ENCODE measurements at places on chromosomes 12 and 14.
A peak's percentile ranks its signal among the peaks of the same experiment; 100 is the strongest.

DNA sequence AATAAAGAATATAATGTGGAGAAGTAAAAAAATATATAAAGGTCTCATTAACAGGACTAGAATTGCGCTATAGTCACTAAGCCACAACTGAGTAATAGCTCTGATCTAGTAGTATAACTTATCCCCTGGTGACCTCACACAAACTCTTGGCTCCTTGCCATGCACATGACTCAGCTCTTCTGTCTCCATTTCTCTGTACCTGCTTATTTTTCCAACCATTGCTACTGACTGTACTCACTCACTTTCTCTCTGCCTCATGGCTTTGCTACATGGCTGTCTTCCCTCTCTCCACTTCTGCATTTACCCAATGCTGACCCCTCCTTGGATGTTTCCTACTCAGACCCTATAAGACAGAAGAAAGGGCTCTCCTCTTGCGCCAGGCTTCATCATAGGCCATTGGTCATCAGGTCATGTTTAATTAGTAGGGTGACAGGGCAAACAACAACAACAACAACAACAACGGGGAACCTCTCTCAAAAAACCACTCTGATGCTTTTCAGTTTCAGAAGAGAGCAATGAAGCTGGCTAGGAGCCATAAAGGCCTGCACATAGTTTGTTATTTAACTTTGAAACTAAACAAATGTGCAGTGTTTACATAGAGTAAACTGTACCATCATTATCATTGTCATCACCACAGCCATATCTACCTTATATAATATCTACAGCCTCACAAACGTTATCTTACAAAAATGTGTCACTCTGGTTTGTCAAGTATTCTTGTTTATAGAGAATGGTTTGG is 25.6 kb upstream of the KRAS start:
- peak; percentile 55 for DNase-seq

- DNase-seq, result no peak
These were observed 36.8 kb downstream of the PPTC7 start for GRCh38 chr12:110546339-110546738.

GRCh38 chr12:101925935-101926334 is 48.6 kb downstream of the DRAM1 start:
- DNase-seq, result no peak

GRCh38 chr12:132520421-132521199 is 30.7 kb downstream of the FBRSL1 start:
- DNase-seq, result no peak

DNA sequence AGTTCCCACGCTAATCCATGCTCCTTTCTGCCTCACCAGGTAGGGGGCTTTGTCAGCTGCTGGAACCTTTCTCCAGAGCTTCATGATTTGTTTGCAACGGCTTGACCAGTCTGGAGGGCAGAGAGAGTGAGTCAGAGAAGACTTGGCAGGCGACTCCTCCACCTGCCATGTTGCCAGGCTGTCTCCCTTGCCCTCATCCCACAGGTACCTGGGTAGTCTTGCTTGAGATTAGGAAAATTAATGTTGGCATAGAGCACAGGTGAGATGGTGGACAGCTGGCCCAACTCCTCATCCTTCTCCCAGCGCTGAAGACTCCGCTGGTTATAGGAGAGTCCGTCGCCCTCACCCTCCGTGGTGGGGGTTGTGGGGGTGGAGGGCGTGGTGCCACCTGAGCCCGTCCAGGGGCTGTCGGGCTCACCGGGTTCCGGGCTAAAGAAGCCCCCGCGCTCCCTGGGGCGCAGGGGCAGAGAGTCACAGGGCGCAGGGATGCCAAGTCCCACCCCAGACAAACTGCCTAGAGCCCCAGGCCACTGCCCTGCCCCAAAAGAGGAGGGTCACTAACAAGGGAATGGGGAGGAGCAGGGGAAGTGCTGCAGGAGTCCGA is 18.6 kb downstream of the KMT2D start:
- no peak for DNase-seq

- no peak for DNase-seq
These were observed 49.5 kb upstream of the MDM1 start for GRCh38 chr12:68381476-68382219.

DNA sequence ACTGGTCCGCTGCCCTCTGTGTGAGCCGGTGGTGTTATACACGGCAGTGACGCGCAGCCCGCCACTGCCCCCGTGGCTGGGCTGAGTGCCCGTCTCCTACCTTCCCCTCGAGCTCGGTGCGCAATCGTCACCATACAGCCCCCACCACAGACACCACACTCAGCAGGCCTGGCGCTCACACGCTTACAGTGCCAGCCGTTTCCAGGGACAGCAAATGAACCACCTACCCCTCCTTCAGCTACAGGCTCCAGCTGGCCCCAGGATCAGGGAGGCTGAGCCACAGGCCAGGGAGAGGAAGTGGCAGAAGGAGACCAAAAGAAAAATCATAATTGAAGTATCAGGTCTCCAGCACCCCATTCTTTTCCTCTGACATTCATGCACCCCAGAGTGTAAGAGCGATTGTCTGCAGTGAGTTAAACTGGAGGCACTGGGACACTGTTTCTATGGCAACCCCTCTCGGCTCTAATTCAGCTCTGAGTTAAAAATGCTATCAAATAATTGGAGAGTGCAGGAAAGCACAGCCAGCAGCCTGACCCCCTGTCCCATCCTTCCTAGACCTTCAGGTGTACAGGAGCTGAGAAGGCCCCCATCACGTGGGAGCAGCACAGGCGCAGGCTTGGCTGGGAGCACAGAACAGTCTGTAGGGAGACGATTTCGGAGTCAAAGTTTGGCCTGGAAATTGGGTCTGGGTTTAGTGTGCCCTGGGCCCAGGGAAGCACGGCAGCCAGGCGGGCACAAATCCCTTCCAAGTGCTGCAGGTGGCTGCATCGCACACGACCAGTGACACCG is 18.0 kb downstream of the LRTM2 start:
- no peak for DNase-seq

- peak; percentile 74 for DNase-seq
These were observed 17.8 kb upstream of the HDAC7 start for GRCh38 chr12:47837190-47838171.

- no peak for DNase-seq
These were observed 10.8 kb downstream of the RIMBP2 start for GRCh38 chr12:130705178-130705822.

DNA sequence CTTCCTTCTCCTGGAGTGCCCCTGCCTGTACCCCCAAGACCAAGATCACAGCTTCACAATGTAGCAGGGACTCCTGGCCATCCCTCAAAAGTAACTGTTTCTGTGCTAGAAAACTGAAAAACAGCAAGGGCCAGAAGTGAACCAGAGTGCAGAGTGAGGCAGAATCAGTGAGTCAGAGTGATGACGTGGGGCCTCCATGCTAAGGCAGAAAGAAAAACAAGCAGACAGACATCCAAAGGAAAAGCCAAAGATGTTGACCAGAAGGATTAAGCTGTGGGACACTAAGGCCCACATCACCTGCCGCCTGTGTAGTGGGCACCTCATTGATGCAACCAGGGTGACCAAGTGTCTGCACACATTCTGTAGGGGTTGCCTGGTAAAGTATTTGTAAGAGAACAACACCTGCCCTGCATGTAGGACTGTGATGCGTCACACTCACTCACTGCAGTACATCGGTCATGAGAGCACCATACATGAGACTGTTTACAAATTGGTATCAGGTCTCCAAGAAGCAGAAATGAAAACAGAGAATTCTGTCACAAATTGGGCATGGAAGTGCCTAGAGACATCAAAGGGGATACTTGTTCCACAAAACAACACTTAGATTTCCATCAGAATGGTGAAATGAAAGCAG is 51.2 kb downstream of the ARMH4 start:
- DNase-seq, result no peak

DNA sequence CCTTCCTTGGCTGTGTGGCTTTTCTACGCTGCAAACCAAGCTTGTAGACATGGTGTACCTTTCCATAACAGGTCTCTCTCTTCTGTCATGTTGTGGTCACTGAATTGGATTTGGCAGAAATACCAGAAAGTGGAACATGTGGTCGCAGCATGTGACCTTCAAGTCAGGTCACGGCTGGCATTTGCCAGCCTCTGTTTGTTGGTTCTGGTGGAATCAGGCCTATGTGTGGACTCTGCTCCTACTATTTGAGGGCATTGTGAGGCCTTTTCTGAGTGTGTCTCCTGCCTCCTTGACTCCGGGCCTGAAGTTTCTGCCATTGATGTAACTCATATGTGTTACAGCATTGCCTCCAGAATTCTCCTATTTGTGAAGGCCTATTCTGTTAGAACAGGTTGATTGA is 116.7 kb downstream of the CACNA1C start:
- DNase-seq, result no peak

- no peak for DNase-seq
These were observed 40.4 kb downstream of the P2RX4 start for GRCh38 chr12:121250359-121250758.

DNA sequence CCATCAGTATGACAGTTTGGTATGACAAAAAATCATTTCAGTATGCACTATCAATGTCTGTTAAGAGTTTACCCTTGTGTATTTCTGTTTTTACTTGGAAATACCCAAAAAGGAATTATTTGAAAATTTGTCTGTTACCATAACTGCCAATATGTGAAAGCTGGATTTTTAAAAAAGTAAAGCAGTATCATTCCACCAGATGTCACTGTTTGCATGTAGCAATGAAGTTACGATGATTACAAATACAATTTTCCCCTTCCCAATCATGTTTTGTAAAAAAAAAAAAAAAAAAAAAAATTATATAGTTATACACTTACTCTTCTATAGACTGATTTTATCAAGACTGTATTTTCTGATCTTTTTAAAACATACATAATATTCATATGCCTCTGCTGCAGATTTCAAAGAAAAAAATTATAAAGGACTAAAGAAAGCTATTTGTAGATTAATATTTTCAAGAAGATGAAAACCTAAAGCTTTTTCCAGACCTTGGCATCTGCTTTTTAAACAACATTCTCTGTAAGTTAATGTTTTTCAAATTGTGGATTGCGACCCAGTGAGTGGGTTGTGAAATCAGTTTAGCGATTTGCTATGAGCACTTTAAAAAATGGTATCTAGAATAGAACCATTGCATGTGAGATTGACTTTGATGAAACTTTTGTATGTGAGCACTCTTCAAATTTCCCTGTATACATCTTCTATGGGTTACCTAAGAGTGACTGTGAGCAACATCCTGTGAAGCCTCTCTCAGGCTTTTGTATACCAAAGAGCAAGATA is 114.2 kb downstream of the TTC6 start:
- no peak for DNase-seq

GRCh38 chr14:49019467-49020115 is 566.6 kb downstream of the RPS29 start:
- DNase-seq, result no peak

- no peak for DNase-seq
These were observed 26.2 kb downstream of the DIO3 start for GRCh38 chr14:101587441-101587911.

DNA sequence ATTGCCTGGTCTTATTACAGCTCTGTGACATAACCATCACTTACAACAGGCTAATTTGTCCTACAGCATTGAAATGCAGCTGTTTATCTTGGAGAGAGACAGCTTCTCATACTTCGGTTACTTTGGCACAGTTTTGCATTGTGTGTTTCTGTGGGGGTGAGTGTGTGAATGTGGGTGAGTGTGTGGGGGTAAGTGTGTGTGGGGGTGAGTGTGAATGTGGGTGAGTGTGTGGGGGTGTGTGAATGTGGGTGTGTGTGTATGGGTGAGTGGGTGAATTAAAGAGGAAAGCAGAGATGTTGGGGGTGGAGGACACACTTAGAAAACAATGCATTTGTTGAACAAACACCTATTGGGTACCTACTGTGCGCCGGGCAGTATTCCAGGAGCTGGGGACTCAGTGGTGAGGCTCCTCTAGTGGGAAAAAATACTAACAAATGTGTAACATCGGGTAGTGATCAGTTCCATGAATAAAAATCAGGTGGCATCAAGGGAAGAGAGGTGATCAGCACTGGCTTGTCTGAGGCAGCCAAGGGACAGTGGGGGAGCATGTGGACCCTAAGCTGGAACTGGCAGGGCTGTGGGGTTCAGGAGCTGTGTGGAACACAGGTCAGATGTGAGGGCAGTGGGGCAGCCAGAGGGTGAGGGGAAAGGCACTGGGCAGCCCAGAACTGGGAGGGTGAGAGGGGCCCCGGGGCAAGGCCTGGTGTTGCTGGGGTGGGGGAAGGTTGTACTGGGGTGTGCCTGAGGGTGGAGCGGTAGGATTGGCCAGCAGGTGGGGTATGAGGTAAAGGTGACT is 44.1 kb upstream of the AMN start:
- no peak for DNase-seq

GRCh38 chr12:132329036-132329719 is at the start of gene GALNT9:
Gene GALNT9, minus strand, starts transcription at chr12:132329589. Its CDS starts 386 bp downstream, at chr12:132329203.
- no peak for DNase-seq

GRCh38 chr12:131634037-131634436 is 76.9 kb upstream of the SFSWAP start:
- DNase-seq, result no peak

- no peak for DNase-seq
These were observed 1.2 kb upstream of the SRGAP1 start for GRCh38 chr12:63843254-63843720.

DNA sequence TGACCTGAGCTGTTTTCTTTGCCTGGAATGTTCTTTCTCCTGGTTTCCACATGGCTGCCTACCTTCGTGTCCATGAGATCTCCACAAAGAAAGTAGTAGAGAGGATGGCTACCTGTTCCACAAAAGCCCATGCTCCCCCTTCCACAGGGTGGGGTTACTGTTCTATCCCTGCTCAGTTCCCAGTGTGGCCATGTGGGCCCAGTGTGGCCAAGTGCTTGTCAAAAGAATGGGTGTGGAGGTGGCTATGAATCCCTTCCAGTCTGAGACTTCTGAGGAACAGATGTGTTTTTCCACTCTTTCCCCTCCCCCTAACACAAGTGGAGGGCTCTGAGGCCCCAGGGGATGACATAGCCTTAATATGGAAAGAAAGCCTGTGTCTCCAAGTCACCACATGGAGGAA is 26.2 kb upstream of the HSP90B1 start:
- no peak for DNase-seq

DNA sequence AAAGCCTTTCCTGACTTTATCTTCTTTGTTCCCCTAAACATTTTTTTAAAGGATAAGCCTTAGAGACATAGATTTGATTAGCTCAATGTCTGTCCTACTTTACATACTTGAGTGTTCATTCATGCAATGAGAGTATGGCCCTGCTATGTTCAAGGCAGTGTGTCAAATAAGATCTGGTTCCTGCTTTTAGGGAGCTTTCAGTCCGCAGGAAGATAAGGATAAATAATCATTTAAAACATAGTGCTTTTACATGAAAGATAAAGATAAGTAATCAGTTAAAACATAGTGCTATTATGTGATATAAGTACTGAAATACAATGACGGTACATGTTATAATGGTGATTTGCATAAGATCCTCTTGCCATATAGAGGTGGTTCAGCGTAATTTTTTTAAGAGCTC is 378.3 kb upstream of the PRICKLE1 start:
- no peak for DNase-seq

- DNase-seq, result no peak
These were observed 37.8 kb upstream of the SEL1L start for GRCh38 chr14:81571437-81571836.

- no peak for DNase-seq
These were observed 90.5 kb downstream of the SLC2A13 start for GRCh38 chr12:40015345-40015744.

- no peak for DNase-seq
These were observed 461.4 kb upstream of the SYT1 start for GRCh38 chr12:78403136-78403535.

All from GM12865 (cell line).